ENCODE measurements at places on chromosomes 6 and 20.

- DNase-seq = peak; percentile 86
Observed at GRCh38 chr6:16238057-16238962, at the start of gene GMPR. TSS of gene GMPR (plus strand) at chr6:16238587. CDS start at chr6:16238694, 107 bp downstream.

GRCh38 chr6:121759370-121759769 is 323.9 kb downstream of the GJA1 start:
- no peak for DNase-seq

DNA sequence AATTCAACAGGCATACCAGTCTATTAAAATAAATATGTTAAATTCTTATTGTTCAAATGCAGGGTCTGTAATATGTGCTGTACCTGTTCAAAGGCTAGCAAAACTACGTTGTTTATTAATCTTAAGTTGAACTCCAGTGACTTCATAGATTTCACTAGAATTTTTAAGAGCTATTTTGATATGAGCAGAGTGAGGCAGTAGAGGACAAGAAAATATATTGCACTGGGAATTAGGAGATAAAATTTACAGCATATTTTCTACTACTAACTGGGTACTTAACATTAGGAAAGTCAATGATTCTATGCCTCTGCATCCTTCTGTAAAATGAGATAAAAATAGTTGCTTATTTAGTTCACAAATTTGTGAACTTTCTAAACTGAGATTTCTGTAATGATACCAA is 162.2 kb upstream of the BMP5 start:
- no peak for DNase-seq

GRCh38 chr6:135503703-135504475 is 6.3 kb upstream of the AHI1 start:
- DNase-seq = no peak

GRCh38 chr6:454148-454991 is 62.8 kb downstream of the IRF4 start:
- DNase-seq = no peak

- DNase-seq = no peak
Observed at GRCh38 chr6:10633216-10633615, 61.2 kb downstream of the C6orf52 start.

GRCh38 chr6:161498359-161498758 is 224.5 kb upstream of the AGPAT4 start:
- DNase-seq = no peak

DNA sequence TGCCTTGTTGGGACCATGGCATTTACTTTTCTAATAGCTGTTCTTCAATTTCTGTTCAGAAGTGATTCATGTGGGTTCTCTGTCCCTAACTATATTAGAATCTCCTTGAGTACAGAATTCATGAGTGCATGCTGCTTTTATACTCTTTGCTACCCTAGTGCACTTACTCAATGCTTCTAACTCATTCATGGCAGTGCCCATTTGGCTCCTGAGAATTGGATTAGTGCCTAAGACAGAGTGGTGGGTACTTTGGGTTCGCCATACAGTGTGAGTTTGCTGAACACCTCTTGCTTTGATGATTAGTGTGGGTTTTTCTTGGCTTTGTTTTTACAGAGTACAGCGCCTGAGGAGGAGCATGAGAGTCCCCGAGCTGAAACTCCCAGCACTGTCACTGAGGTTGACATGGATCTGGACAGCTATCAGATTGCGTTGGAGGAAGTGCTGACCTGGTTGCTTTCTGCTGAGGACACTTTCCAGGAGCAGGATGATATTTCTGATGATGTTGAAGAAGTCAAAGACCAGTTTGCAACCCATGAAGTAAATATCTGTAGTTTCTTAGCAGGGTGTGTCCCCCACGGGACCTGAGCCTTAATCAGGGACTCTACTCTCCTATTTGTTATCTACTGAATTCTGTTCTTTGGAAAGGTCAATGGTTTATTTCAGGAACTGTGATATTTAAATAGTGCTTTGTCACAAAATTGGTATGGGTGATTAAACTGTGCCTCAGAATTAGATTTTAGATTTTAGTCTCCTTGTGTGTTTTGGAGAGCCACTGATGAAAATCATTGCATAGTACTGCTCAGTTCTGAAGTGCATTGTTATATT is 150.7 kb downstream of the UTRN start:
- no peak for DNase-seq

GRCh38 chr20:48281501-48281900 is 496.2 kb upstream of the SULF2 start:
- no peak for DNase-seq

DNA sequence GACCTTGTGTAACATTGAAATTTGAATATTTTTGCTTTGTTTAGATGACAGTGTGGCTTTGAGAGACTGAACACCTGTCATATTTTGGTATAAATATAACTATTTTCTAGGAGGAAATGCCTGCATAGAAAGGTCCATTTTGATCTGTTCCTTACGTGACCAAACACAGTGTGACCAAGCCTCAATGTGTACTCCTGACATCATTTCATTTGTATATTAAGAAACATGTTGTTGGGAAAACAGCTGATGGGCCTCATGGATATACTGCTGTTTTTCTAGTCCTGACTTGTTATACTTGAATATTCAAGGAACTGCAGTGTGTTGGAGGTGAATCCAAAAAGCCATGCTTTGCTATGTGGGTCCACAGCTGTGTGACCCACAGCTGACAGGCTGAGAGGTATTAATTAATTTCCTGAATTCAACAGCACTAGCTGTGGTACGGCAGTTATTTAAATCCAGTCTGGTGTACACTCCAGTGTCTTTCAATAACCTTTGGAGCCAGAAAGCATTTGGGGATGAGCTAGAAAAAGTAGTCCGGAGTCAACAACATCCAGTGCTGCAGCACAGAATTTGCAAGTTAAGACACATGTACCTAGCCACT is 18.9 kb downstream of the NCOA7 start:
- DNase-seq = no peak

DNA sequence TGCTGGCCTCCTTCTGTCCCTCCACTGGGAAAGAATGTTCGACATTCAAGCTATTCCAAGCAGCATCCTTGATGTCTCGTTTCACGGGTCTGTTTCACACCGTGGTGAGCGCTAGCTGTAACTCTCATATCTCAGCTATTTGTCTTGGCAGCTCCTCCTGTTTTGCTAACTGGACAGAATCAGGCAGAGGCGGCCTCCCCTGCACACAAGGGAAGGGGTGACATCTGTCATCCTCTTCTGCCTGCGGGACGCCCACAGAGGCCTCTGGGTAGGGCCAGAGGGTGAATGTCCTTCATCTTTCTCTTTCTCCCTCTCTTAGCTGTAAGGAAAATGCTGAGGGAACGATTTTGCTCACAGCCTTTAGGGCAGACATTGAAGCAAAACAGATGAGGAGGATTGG is 232.8 kb upstream of the GMDS start:
- DNase-seq = no peak

DNA sequence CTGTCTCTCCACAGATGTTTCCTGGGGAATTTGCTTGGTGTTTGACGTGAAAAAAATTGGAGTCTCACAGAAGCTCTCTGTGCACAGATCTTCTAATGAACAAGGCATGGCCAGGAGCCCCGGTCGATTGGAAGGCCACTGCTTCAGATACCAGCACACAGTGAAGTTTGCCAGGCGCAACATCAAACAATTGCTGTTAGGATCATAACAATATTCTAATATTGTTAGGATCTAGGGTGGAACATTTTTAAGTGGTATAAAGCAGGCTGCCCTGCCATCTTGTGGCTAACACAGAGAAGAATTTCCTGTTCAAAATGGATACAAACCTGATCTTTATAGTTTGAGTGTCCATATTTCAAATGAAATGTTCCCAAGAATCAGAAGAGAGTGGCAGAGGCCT is 64.1 kb downstream of the C6orf118 start:
- no peak for DNase-seq

- DNase-seq = no peak
Observed at GRCh38 chr6:14193524-14193923, 76.0 kb downstream of the CD83 start.

- DNase-seq = no peak
Observed at GRCh38 chr6:16522937-16523336, 238.3 kb downstream of the ATXN1 start.

DNA sequence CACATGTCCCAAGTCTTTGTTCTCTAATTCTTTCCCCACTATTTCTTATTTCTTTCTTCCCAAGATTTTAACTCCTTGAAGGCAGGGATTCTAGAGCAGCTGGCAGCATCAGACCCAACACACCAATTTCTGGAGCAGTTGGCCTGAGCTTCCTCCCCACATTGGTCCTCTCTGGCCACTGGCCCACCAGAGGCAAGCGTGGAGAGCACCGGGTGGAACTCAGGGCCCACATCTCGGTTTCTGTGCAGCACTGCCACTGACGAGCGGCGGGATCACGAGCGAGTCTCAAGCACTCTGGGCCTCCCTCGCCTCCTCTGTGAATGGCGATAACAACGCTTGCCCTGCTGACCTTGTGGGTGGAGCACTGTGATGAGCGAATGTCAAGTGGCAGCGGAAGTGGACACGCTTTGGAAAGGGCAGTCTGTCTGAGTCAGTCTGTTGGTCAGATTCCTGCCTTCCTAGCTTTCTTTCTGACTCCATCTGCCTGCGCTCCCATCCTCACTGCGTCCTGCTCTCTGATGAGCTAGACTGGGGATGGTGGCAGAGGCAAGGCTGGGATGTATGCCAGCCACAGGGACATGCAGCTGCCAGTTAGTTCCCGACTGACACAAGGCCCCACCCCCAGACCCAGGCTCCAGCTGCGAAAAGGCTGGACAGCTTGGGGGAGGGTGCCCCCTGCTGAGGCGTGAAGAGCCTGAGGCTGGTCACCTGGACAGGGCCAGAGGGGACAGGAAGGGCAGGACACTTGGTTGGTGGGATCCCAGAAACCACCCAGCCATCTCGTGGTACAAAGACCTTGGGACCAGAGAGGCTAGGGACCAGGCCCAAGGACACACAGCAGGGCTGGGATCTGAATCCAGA is 4.5 kb upstream of the SPDEF start:
- DNase-seq = peak; percentile 28

DNA sequence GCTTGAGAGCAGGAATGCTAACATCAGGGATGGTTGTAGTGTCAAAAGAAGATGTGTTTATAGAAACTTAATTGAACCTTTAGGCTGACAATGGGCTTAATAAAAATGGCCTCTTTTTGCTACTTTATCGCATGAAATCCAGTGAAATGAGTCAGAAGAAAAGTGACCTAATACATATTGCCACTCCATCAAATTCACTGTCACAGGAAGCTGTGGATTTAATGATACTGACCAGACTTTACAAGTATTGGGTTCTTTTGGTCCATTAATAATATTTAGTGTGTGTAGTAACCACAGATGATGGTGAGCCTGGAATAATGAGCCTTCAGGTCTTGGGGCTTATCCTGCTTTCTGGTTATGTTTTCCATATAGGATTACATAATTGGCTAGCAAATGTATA is 231.8 kb upstream of the GMDS start:
- no peak for DNase-seq

DNA sequence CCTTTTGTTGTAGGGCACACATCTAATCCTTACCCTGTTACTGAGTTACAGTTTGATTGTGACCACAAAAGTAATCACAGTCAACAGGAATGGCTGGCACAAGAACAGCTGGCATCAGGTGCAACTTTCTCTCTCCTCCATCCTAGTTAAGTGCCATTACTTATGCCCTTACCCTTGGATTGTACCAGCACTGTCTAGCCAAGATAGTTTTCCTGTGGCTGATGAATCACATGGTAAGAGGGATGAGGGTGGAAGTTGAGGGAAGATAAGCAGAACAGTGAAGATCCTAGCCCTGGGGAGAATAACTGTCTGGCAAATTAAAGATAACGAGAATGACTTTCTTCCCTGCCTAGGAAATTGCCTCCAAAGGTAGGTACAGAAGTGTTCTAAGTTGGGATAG is 42.0 kb downstream of the RNF217 start:
- peak; percentile 25 for DNase-seq

DNA sequence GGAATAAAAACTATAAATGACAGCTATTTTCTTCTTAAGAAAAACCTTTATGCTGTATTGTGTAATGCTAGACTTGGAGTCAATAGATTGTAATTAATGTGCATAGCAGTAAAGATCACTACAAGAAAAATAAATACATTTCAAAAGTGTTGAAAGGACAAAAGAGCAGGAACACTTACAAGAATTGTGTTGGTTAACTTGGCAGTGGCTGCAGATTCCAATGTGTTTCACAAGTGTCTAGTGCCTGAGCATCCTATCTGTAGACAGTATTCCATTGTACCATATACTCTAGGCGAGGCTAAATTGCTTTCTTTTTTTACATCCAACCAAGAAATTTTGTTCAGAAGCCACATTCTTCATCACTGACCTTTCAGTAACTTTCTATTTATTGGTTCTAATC is 924.1 kb downstream of the EPHA7 start:
- DNase-seq = no peak

DNA sequence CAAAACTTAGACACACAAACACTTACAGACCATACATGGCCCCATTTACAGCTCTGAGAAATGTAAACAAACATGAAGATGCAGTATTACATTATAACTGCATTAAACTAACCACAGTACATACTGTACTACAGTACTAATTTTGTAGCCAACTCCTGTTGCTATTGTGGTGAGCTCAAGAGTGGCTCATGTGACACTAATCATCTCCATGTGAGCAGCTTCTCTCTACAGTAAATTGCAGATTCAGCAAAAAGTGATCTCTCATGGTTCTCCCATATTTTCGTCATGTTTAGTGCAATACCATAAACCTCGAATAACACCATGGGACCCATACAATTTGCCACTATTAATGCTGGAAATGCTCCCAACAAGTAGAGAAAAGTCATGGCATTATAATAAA is 860.4 kb downstream of the EPHA7 start:
- no peak for DNase-seq

DNA sequence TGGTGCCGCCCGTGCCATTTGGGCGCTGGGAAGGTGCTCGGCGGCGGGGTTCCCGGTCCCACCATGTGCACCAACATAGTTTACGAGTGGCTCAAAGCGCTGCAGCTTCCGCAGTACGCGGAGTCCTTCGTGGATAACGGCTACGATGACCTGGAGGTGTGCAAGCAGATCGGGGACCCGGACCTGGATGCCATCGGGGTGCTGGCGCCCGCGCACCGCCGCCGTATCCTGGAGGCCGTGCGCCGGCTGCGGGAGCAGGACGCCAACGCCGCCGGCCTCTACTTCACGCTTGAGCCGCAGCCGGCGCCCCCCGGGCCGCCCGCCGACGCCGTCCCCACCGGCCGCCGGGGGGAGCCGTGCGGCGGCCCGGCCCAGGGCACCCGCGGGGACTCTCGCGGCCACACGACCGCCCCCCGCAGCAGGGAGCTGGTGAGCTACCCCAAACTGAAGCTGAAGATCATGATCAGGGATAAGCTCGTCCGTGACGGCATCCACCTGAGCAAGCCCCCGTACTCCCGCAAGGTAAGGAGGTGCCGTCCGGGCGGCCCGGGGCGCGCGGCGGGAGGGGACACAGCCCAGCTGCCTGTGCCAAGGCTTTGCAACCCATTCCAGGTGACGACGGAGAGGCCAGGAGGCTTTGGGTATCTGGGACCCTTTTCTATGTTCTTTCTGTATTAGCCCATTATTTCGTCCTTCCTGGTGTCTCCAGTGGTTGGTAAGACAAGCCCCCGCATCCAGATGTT is 547 bp downstream of the SAMD5 start:
- DNase-seq = peak; percentile 14

GRCh38 chr20:51702556-51702955 is 65.6 kb downstream of the ATP9A start:
- no peak for DNase-seq

All from left ventricle myocardium inferior (tissue), 1 donor.